ENCODE measurements at places on chromosomes 6 and 20.

- DNase-seq, result no peak
These were observed 678.6 kb upstream of the ID4 start for GRCh38 chr6:19158586-19158985.

DNA sequence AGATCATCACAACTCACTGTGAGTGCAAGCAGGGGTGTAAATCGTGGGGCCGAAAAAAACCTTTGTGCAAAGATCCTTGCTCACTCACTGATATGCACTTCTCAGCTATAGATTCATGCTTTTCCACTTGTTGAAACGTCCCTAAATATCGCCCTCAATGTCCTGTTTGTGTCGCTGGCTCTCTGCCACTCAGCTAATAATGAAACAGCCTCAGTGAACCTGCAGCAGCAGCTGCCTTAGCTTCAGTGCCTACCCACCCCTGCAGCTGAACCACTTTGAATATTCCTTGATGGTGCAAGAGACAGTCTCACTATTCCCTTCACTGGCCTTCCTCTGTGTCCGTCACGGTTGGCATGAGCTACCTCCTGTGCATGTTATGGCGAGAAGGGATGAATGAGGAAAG, 128.9 kb upstream of the NAA20 start:
- no peak for DNase-seq

DNA sequence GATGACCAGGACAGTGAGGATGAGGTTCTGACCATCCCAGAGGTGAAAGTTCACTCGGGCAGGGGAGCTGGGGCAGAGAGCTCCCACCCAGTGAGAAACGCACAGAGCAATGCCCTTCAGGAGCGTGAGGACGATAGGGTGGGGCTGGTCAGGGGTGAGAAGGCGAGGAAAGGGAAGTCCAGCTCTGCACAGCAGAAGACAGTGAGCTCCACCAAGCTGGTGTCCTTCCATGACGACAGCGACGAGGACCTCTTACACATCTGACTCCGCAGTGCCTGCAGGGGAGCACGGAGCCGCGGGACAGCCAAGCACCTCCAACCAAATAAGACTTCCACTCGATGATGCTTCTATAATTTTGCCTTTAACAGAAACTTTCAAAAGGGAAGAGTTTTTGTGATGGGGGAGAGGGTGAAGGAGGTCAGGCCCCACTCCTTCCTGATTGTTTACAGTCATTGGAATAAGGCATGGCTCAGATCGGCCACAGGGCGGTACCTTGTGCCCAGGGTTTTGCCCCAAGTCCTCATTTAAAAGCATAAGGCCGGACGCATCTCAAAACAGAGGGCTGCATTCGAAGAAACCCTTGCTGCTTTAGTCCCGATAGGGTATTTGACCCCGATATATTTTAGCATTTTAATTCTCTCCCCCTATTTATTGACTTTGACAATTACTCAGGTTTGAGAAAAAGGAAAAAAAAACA, 16.6 kb upstream of the SLC22A1 start:
- DNase-seq, result no peak

DNA sequence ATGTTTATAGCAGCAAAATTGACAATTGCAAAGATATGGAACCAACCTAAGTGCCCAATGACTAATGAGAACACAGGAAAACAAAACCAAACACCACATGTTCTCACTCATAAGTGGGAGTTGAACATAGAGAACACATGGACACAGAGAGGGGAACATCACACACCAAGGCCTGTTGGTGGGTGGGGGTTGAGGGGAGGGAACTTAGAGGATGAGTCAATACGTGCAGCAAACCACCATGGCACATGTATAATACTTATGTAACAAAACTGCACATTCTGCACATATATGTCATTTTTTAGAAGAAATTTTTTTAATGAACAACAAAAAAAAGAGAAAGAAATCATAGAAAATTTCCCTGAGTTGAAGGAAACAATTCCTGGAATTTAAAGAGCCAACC, 3.9 kb downstream of the EPM2A start:
- DNase-seq, result no peak

- no peak for DNase-seq
These were observed 5.6 kb upstream of the FAM50B start for GRCh38 chr6:3843379-3844096.

DNA sequence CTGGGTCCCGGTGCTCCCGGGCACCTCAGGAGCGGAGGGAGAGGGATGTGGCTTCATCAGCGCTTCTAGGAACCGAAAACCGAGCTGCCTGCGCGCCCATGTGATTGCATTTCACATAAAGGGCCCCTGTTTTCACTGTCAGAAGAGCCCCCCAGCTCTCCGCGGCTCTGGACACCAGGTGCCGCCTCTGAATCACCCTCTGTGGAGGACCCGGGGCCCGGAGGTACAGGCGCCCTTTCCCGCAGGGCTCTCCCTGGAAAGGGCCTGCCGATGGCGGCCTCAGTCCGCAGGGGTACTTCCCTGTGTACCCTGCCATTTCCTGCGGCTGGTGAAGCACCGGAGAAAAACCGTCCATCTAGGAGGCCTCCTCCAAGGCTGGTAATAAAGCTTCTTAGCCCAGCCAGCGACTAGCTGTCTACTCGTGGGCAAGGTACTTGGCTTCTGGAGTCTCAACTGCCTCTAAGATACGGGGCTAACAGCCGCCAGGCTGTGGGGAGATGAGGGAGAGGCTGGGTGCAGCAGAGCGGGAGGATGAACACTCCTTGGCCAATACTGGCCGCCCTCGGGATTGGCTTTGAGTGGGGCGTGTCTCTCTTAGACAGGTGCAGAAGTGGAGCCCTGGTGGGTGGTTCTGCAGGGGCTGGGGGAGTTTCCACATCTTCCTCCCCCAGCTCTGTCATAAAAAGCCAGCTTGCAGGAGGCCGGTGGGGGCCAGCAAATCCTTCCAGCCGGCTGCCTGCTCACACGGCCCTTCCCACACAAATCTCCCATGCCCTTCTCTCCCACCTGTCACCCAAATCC, 1.6 kb downstream of the PPP1R16B start:
- peak; percentile 34 for DNase-seq

DNA sequence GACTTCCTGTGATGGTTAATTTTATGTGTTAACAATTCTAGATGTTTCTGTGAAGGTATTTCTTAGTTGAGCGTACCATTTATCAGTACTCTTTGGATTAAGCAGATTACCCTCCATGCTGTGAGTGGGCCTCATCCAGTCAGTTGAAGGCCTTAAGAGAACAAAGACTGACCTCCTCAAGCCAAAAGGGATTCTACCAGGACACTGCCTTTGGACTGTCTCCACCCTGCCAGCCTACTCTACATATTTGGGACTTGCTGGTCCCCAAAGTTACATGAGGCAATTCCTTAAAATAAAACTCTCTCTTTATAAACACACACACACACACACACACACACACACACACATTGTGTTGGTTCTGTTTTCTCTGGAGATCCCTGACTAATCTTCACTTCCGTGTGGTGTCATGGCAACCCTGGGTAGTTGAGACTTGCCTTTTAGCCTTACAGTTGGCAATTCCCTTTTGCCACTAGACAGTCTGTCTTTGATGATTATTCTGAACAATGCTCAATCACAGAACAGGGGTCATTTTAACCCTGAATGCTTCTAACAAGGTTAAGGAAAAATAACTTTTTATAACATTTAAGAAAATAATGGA, 32.2 kb downstream of the MRAP2 start:
- no peak for DNase-seq

DNA sequence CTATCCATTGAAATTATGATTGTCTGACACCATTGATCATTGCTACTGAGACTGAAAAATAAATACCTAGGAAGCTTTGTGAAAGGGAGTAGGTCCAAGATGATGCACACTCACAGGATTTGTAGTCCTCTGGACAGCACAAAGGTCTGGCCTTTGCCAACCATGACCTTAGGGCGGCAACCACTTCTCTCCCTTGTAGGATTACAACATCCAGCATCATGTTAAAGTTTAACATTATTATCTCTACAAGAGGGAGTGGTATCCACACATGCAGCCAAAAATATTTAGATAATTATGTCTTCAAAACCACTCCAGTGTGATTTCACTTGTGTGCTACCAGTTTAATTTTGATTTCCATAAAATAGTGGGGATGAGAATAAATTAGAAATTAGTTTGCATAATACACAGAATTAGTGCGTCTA, 51.1 kb upstream of the NHSL1 start:
- DNase-seq, result no peak

DNA sequence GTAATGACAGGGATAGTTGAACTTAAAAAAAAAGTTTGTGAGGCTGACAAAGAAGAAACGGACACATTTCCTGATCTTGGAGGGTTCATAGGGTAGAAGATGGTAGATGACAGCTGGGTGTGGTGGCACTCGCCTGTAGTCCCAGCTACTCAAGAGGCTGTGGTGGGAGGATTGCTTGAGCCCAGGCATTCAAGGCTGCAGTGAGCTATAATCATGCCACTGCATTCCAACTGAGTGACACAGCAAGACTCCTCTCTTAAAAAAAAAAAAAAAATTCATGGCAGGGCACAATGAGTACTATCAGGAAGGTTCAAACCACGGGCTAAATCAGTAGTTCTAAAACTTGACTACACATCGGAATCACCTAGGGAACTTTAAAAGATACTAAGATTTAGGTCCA, 2.0 kb upstream of the MICA start:
- no peak for DNase-seq

GRCh38 chr6:161523362-161523761, 249.5 kb upstream of the AGPAT4 start:
- DNase-seq, result no peak

DNA sequence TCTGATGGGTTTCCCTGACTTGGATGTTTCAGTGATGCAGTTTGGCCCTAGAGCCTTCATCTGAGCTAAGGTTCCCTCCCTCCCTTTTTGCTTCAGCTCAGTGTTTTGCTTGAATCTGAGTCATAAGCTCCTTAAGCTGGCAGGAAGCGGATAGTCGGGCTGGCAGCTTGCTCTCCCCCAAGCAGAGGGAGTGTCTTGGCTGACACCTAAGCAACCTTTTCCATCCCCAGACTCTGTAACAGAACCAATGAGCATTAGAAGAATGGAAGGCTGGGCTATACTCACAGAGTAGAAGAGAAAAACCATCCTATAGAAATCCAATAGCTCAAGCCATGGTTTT, 98.3 kb downstream of the HAO1 start:
- DNase-seq, result no peak

GRCh38 chr6:3630258-3630835, 121.2 kb downstream of the PXDC1 start:
- DNase-seq, result no peak

DNA sequence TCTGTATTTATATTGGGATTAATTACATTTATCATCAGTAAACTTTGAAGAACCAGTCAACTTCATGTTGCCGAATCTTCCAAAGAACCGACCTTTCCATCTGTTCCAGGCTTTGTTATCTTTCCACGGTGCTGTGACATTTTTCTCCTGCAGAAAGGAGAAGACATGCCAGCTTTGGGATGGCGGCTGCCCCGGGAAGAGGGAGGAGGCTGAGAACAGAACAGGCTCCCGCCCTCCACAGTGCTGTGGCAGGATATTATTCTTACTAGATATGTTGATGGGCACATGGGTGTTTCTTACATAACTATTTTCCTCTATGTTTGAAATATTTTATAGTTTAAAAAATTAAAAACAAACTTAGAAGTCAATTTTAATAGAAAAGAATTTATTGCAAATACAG, 44.9 kb downstream of the GINS1 start:
- DNase-seq, result no peak

All from activated B cell treated with CpG ODN at 0.5 μM for 24 hours (primary cell).